ENCODE measurements at places on chromosomes 7 and 10.

GRCh38 chr7:129751916-129752315 lies 140.4 kb downstream of the NRF1 start:
- DNase-seq, result no peak

- DNase-seq, result no peak
Measured at GRCh38 chr7:80711531-80711930, 73.1 kb downstream of the CD36 start.

- DNase-seq, result peak; percentile 20
Measured at GRCh38 chr10:86300931-86301830, 65.4 kb downstream of the GRID1 start.

DNA sequence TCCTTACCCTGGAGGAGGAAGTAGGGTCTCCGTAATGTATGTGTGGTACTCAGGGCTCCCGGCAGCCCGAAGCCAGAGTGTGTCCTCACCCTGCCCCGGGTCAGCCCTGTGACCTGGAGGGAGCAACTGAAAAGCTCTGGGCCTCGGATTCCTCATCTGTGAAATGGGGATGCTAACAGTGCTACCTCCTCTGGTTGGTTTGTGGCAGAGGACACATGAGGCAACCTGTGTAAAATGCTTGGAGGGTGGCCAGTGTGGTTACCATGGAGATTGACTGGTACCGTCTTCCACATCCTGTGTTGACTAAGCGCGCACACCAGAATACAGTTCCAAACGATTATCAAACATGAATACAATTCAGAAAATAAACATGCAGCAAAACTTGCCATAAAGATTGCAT lies 163.8 kb upstream of the KLF6 start:
- peak; percentile 40 for DNase-seq

GRCh38 chr10:118020365-118020764 lies 26.4 kb downstream of the RAB11FIP2 start:
- DNase-seq, result no peak

DNA sequence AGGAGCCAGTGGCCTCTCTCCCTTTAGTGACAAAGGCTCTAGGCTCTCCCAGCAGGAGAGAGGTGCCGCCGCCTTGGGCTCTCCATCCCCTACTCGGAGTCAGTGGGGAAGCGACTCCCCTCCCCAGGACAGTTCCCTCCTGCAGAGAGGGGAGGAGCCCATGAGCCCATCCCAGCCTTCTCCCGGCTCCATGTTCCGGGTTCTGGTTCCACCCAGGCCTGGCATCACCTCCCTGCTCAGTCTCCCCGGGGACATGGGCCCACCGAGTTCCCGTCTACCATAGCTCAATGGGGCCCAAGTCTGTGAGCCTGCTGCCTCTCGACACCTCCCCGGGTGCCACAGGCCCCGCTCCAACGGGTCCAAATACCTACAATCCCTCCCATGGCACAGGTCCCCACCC lies 66.5 kb upstream of the DNAAF5 start:
- no peak for DNase-seq

DNA sequence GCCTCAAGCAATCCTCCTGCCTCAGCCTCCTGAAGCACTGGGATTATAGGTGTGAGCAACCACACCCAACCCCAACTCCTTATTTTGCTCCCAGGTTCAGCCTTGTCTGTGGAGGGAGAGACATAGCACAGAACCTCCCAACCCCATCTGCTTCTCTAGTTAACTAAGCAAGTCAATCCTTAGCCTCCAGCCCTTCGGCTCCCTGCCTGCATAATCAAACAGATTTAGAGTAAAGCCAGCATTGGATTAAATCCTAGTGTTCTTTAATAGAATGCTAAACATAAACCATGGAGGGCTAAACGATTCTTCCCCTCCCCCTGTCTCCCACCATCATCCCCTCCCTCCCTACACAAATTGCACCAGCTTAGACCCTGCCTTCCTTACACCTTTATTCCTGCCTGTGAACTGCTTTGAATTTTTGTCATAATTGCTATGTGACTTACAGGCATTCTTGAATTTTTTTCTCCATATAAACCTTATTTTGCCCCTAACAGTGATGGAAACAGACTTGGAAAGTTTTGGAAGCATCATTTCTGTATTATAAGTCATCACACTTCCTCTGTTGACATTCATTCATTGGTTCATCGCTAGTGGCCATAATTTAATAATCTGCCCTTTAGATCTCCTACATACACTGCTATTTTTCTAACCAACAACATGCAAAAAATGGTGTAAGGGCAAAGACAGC lies 72.6 kb upstream of the TOMM7 start:
- DNase-seq, result no peak

- DNase-seq, result no peak
Measured at GRCh38 chr10:61262486-61263261, 190.5 kb downstream of the TMEM26 start.

DNA sequence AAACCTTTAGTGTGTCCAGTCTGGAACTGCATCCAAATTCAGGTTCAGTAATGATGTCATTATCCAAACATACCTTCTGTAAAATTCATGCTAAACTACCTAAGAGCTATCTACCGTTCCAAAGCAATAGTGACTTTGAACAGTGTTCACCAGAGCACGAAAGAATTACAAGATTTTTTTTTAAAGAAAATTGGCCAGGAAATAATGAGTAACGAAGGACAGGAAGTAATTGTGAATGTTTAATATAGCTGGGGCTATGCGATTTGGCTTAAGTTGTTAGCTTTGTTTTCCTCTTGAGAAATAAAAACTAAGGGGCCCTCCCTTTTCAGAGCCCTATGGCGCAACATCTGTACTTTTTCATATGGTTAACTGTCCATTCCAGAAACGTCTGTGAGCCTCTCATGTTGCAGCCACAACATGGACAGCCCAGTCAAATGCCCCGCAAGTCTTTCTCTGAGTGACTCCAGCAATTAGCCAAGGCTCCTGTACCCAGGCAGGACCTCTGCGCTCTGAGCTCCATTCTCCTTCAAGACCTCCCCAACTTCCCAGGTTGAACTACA lies 694 bp upstream of the FAS start:
- peak; percentile 65 for DNase-seq

GRCh38 chr10:83538047-83538446 lies 601.3 kb upstream of the GHITM start:
- DNase-seq, result no peak

DNA sequence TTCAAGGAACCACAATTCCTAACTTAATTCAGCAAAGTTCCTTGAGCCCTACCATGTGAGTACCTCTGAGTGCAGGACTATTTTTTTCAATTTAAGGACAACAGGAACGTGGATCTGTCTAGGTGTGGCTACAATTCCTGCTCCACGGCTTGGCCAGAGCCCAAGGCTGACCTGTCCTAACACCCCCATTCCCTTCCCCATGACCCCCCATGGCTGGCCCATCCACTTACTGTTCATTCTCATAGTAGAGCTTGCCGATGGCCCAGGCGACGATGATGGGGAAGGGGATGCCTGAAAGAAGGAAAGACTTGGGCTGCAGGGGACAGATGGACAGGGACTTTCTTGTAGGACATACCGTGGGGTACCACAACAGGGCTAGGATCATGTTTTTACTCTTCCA lies 20.3 kb downstream of the CRHR2 start:
- no peak for DNase-seq

GRCh38 chr7:157621131-157621681 lies 284.4 kb downstream of the DNAJB6 start:
- DNase-seq, result no peak

DNA sequence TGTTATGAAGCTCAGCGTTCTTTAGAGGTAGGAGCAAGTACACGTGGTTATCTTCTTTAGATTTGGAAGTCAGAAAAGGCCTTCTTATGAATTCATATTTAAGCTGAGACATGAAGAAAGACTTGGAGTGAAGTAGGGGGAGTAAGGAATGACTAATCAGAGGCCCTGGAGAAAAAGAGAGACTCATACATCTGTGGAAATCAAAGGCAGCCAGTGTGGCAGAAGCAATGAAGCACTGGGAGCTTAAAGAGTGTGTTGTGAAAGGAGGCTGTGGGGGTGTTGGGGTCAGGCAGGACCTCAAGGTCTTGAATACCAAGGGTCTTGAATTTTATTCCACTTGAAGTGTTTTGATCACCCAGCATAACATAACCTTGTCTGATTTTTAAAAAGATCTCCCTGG lies 35.7 kb upstream of the FGL2 start:
- DNase-seq, result no peak

- peak; percentile 22 for DNase-seq
Measured at GRCh38 chr7:40604601-40605438, 470.0 kb downstream of the SUGCT start.

GRCh38 chr7:121020249-121020988 lies 31.9 kb downstream of the CPED1 start:
- DNase-seq, result no peak

- DNase-seq, result no peak
Measured at GRCh38 chr10:1476455-1476803, 260.9 kb downstream of the ADARB2 start.

- no peak for DNase-seq
Measured at GRCh38 chr10:62636825-62637248, 167.7 kb upstream of the ADO start.
